ENCODE measurements at places on chromosomes 3 and 15. TPM values are rescaled to one million over a fixed set of nuclear protein-coding genes. Genes with fewer than 3 reads are reported as not detected.

GRCh38 chr3:72034986-72035385 lies 250.0 kb upstream of the PROK2 start:
- DNase-seq, result no peak

- DNase-seq, result no peak
Measured at GRCh38 chr3:114707252-114707860, 413.5 kb downstream of the TIGIT start.

PEAK1 gene
- polyA plus RNA-seq, result 4.7 TPM

- DNase-seq, result no peak
Measured at GRCh38 chr3:94303266-94303665, 240.4 kb downstream of the NSUN3 start.

DNA sequence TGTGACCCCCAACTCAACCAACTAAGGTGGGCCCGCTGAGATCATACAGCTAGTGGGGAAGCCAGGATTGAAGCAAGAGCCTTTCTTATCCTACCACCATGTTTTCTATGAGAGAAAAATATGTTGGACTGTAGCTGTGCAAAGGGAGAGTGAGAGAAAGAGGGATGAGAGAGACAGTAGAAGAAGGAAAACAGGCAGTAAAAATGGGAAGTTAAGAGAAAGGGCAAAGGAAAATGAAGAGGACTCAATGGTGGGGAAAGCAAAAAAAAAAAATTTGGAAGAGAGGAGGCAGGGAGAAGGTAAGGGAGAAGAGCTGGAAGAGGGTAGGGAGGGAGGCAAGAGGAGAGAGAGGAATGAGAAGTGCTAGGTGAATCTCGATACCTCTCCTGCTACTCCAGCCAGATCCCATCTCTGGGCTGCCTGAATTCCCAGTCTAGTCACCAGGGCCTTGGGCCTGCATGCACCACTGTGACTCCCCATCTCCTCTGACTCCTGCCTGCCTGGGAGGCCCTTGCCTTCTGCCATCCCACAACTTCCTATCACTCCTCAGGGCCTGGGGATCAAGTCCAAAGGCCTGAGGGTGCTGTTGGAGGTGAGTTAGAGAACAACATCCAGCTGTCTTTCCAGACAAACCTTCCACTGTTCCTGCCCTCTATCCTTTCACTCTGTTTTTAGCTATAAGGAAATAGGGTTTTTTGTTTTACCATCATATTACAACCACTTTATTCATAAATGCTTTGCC lies 15.7 kb downstream of the FAM81A start:
- DNase-seq, result no peak

- no peak for DNase-seq
Measured at GRCh38 chr15:91898843-91899242, 45.3 kb downstream of the SLCO3A1 start.

DNA sequence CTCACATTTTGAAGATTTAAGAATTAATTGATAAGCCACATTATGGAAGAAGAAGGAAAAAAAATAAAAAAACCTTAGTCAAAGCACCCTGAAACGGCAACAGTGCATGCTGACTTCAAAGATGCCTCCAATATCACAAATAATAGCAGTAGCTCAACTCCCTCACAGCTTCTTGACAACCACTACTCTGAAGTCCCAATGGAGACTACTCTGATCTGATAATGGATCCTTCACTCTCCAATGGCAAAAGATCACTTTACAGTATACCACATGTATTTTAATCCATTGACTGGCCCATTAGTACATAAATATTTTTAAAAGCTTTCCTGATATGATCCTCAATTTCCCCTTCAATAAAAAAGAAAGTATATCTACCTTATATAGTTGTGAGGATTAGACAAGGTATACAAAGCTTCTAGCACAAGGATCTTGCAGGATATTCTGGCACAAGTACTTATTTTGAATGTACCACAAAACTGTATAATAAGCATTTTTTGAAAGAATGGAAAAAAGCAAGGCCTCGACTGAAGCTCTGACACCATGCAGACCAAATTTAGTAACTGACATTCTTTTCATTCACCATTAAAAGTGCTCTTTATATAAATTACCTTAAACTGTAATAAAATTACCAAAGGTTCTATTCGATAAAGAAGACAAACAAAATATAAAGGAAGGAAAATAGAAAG lies 91.9 kb downstream of the PEAK1 start:
- DNase-seq, result no peak

- DNase-seq, result no peak
Measured at GRCh38 chr15:57017024-57017423, 98.6 kb downstream of the TCF12 start.

GRCh38 chr3:42758126-42758525 lies 14.9 kb downstream of the CCDC13 start:
- DNase-seq, result no peak

Data from thymus (tissue), 14 donors.